Kidney capillary endothelial cell (primary cell): ENCODE measurements at places on chromosomes 2 and 18.

- DNase-seq = no peak
These were observed 134.5 kb downstream of the CCBE1 start for GRCh38 chr18:59562751-59563150.

GRCh38 chr18:45498287-45498658 lies 117.0 kb upstream of the SLC14A2 start:
- DNase-seq = no peak

DNA sequence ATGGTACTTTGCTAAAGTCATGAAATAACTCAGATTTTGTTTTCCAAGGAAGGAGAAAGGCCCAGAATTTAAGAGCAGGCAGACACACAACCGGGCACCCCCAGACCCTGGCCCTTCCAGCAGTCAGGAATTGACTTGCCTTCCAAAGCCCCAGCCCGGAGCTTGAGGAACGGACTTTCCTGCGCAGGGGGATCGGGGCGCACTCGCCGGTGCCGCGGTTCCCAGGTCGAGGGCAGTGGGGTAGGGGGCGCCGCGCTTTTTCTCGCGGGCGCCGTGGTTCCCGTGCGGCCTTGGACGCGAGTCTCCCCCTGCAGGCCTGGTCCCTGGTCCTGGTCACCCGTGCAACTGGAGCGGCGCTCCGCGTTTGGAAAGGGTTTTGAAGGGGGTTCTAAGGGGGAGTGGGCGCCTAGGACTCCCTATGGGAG lies 1.2 kb downstream of the ZNF236 start:
- no peak for DNase-seq

DNA sequence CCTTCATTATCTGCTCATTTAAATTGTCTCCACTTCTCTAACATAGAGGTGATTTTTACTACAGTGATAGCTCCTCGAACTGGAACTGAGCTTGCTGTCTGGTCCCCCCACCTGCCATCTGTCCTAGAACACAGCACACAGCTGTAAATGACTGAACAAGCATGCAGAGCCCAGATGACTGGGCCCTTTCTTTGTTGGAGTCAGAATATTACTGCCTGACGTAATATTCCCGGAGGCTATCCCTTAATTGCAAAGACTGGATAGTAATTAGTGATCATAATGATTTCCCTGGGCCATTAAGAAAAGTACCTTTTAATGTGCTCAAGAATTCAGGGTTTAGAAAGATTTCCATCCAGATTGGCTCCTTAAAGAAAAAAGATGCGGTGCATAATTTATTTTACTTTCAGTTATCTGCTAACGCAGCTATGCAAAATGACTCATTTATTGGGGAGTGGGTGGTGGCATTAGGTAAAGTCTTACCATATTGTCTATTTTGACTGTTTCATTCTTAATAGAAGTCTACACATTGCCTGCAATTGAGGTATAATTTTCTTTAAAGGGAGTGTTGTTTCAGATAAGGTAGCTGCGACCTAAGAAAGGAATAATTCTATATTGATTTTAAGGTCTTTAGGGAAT lies 84.4 kb downstream of the MAP4K4 start:
- no peak for DNase-seq

- DNase-seq = no peak
These were observed 204.1 kb downstream of the GLI2 start for GRCh38 chr2:120939595-120940318.

DNA sequence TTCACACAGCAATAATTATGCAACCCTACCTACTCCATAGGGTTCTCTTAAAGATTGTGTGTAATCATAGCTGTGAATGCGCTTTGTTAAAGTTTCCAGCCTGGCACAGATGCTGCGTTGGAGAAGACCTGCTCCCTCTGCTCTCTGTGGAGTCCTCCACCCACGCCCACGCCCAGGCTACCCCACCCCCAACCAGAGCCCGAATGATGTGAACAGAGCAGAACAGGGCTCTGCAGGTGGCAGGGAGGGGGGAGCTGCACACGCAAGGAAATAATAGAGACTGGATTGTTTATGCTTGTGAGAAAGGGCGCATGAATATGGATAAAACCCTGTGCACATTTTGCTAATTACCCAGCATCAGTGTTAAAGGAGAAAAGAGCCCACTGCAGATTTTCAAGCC lies 447.5 kb downstream of the BCL11A start:
- no peak for DNase-seq

DNA sequence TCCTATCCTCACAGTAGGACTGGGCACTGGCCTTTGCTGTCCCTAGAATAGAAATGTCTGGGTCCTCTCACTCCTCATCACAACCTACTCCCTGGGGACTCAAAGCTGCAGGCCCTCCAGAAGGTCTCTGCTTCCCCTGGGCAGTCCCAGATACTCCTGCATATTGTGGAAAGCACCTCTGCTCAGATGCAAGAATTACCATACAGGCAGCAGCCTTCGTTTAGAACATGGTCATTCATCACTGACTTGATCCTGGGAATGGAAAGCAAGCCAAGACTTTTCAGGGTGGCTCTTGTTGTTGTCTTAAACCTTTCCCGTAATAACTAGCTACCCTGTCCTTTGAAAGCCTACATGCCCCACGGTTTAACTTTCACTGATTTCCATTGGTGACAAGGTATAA lies 53.1 kb upstream of the NPAS2 start:
- DNase-seq = no peak

DNA sequence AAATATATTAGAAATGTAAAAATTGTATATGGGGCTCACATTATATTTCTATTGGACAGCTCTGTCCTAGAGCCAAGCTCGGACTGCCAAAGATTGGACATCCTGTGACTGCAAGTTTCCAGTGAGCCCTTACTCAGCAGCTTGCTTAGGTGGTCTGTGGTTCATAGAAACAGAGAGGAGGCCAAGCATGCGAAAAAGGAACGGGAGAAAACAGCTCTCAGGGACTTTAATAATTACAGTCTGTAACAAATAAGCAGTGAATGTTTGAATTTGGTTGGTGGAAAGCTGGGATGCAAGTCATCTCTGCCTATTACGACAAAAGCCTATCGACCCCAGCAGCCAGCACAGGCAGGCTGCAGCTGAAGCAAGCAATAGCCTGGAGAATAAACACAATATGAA lies 35.6 kb downstream of the WIPF1 start:
- no peak for DNase-seq

DNA sequence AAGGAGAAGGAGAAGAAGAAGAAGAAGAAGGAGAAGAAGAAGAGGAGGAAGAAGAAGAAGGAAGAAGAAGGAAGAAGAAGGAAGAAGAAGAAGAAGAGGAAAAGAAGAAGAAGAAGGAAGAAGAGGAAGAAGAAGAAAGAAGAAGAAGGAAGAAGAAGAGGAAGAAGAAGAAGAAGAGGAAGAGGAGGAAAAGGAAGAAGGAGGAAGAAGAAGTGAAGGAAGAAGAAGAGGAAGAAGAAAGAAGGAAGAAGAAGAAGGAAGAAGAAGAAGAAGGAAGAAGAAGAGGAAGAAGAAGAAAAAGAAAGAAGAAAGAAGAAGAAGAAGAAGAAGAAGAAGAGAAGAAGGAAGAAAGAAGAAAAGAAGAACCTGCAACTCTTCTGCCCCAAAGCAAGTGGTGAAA lies 942.0 kb downstream of the DPP10 start:
- DNase-seq = no peak

DNA sequence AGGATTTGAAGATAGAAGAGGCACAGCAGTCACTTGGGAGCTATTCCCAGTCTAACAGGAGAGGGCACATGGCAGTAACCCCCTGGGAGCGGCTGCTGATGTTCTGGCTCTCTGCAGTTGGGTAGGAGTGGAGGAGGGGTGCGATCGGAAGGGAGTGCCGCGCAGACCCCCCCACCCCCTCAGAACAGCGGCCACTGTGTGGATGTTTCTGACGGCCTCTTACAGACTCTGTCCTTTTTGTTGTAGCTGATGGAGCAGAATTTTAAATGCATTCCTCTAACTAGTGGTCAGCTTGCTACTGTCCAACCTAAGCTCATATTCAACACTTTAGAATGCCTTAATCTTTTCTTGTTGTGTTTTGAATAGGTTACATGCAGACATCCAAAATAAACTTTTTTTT lies 127.9 kb downstream of the AGAP1 start:
- DNase-seq = no peak

DNA sequence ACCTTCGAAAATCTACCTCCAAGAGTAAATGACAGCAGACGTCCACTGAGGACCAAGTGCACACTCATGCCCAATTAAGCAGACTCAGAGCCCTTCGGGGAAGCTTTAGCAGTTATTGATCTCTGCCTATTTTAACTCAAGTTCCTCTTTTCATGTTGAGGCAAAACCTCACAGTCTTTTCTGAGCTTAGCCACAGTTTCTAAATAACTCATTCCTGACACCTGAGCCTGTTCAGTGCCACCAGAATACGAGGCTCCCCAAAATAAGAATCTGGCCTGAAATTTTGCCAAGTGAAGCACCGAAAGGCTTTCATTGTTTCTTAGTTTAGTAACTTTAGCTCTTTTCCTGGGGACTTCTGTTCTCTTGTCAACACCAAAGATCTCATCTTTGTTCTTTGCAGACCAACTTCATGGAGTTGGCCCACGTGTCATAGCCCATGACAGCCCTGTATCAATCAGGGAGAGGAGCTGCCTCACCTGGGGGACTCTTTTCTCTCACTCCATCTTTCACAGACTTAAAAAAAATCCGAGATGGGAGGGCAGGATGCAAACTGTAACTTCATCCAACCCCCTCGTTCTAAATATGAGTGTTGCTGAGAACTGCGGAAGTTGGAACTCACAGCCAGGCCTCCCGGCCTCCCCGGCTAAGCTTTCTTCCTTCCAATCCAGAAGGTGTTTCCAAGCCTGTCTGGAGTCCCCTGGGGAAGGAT lies 22.2 kb downstream of the INPP5D start:
- DNase-seq = no peak

DNA sequence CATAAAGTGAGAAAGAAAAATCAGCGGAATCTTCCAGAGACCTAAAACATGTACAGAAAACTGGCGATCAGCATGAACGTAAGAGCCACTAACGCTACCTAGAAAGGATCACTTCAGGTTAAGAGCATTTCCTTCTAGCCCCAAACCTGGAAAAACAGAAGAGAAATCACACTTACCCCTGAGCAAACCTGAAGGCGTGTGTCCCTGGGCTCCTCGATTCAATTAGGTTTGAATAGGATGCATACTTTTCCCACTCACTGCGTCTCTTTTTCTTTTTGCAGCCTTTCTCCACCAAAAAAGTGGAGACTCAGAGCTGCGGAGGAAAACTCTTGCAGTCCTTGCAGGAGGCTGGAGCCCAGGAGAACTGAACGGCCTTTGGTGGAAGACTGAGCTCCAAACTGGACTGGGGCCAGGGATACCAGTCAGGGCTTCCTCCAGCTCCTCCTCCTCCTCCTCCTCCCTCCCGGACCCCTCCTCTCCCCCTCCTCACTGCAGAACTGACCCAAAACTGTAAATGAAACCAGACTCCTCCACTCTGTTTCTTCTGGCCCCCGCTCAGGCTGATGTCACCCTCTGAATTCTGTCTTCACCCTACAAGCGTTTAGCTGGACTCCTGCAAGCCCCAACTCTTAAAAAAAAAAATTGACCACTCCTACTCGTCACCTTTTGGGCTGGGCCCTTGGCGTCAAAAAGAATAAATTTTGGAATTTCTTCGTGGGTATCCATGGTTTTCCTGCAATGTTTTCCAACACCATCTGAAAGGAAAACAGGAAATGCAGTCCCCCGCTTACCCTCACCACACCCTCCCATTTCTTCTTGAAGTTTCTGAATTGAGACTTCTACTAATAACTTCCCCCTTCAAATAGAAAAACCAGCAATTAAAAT lies at the start of gene COL6A3:
COL6A3 (minus strand) TSS at position 388 of the 885 bp plus-strand sequence. CDS start 17,347 bp downstream, outside the sequence.
- no peak for DNase-seq

GRCh38 chr2:210113614-210114235 lies 57.5 kb downstream of the KANSL1L start:
- DNase-seq = no peak

DNA sequence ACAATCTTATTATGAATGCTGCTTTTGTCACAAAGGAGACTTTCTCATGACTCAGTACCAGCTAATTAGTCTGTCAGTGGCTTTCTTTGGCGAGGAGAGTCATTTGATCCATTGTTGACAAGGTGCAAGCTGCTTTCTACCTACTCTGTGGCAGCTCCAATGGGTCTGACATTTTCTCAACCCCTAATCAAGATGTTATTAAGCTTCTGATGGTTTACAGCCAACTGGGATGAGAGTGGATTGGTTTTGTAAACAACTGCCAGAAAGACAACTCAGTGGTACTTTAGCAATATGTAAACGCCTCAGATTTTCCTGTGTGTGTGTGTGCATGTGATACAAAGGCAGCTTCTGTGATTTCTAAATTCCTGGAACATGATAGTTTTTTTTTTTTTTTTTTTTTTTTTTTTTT lies 8.2 kb upstream of the CLIP4 start:
- DNase-seq = no peak

- DNase-seq = no peak
These were observed 156.6 kb downstream of the MYCN start for GRCh38 chr2:16096962-16097361.

DNA sequence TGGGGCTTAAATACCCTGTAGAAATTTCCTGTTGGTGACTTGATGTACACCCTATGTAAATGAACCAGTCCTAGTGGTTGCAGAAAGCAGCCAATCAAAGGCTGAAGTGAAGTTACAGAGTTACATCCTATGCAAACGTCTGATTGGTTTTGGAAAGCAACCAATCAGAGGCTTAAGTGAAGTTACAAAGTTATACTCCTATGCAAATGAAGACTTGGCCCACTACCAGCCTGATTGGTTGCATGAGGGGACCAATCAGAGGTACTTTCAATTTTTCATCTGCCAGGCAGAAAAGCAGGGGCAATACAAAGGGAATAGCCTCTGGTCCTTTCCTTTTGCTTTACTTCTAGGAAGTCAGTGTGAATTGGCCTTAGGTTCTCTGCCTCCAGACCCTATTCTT lies 13.6 kb upstream of the ZNF397 start:
- DNase-seq = no peak

- DNase-seq = no peak
These were observed 61.9 kb upstream of the HAAO start for GRCh38 chr2:42854207-42854818.

DNA sequence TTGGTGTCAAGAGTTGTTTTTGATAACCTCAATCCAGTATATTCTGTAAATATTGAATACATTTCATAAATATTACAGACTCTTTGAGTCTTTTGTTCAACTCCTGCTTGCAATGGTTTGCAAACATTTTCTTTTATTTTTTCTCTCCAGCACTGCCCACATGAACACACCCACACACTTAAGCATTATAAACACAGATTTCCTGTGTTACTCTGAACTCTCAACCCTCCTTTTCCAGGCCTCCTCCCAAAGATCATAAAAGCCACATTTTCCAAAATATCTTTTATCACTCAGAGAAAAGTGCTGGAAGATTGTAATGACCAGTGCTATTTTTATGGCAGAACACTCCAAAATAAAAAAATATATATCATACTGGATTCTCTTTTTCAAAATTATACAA lies 20.5 kb downstream of the ARHGAP25 start:
- DNase-seq = no peak

DNA sequence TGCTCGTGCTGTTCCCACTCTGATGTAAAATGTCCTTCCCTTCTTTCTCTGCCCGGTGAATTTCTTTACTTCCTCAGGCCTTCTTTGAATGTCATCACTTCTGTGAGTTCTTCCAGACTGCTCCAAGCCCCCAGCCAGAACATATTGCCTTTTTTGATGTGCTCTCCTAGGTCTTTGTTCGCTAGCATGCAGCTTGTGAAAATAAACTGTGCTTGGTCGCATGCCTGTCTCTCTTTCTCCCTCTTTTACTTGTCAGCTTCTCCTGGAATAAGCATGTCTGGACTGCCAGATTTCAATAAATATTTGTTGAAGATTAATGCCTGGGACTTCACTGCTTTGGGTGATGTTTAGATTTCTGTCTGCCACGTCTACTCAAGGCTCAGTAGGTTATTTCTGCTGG lies 82.7 kb upstream of the ARHGAP28 start:
- DNase-seq = no peak

- peak; percentile 51 for DNase-seq
These were observed 70.5 kb upstream of the ZNF516 start for GRCh38 chr18:76565238-76566173.
